ENCODE measurements at places on chromosomes 5 and 9.

GRCh38 chr5:148826053-148826738 is at the start of gene ADRB2:
TSS of gene ADRB2 (plus strand) at chr5:148826611. CDS start at chr5:148826832, 221 bp downstream.
- DNase-seq, result peak; percentile 81

DNA sequence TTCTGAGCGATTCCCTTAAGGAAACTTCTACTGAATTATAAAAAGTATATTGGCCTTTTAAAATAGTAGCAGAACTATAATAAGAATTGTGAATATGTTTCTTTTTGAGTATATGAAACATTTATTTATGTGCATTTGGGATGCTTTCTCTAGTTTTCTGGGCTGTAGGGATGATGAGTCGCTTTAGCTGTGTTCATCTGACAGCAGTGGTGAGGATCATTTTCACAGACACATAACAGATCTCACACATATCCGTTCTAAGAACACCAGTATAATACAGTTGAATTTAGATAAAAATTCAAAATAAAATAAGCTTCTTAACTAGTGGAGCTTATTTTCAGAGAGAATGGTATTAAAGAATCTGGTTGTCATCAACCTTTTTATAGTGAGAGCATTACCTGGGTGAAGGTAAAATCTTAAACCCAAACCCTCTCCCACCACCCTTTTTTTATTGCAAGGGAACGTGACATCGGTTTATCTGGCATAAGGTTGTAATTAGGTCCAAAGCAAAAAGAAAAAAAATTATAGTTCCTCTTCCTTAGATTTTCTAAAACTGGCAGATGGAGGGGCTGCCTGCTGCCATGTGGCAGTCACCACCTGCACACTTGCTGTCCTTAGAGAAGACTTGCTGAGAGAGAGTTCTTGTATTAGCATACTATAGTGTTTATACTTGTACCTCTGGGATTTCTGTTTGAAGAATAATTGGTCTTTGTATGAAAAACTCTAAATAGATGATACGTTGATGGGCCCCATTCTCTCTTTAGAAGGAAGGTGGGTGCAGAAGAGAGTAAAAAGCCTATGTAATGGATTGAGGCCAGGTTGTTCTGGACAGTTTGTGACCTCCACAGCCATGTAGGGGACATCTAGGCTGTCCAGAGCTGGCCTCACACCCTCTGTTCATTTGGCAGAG is 86.8 kb downstream of the CAMK4 start:
- DNase-seq, result no peak

DNA sequence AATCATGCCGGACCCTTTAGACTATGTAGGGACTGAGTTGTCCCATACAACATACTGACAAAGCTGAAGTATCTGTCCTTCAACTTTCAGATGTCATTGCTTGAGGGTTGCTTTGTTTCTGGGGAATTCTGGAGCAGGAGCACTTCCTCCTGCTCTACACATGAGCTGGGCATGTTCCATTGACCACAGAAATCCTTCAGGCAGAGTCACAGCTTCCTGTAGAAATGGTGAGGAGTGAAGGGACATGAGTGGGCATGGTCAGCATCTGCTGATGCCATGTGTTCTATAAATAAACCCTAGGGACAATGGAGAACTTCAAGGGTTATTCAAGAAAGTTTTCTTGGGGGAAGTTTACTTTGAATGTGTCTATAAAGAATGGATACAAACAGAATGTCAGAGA is 296.6 kb upstream of the FBXL7 start:
- DNase-seq, result no peak

DNA sequence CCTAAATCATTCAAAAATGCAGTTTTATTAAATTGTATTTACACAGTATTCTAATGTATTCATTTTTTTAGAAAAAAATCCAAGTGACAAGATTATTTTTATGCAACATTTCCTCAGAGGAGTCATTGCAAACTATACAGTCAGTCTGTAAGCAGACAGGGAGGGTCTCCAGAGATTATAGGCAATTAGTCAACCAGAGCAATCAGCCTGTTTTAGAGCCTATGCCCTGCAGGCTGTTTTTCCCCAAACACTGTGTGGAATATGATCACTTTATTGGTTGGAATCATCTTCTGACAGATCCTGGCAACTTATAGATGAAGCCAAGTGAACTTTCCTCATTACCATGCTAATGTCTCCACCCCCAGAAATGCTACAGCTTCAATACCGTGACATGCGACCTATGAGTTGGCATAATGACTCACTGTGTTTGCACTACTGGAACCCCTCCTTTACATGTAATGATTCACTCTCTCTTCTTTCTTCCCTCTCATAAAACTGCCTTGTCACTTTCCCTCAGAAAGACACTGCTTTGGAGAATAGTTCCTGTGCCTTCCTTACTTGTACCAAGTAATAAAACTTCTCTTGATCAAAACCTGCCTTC is 577.7 kb upstream of the FTMT start:
- no peak for DNase-seq

GRCh38 chr5:77839691-77840090 is 63.6 kb upstream of the TBCA start:
- DNase-seq, result no peak

GRCh38 chr5:135038205-135038812 is 4.3 kb upstream of the PITX1 start:
- DNase-seq, result no peak

- no peak for DNase-seq
Measured at GRCh38 chr5:103674739-103675138, 112.2 kb upstream of the NUDT12 start.

DNA sequence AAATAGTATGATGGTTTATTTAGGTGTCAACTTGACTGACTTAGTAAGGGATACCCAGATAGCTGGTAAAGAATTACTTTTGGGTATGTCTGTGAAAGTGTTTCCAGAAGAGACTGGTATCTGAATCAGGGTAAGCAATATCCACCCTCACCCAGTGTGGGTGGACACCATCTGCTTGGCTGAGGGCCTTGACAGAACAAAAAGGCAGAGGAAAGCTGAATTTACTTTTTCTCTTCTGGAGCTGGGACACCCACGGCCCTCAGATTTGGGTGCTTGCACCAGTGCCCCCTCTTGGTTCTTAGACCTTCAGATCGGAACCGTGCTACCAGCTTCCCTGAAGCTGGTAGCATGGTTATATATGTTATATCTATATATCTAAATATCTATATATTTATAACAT is 489.5 kb upstream of the MPDZ start:
- no peak for DNase-seq
